Epithelial cell of proximal tubule (primary cell): ENCODE measurements at places on chromosomes 1 and 21.
A peak's percentile ranks its signal among the peaks of the same experiment; 100 is the strongest.

- no peak for DNase-seq
Observed at GRCh38 chr1:187809549-187809948, 980.8 kb downstream of the PLA2G4A start.

DNA sequence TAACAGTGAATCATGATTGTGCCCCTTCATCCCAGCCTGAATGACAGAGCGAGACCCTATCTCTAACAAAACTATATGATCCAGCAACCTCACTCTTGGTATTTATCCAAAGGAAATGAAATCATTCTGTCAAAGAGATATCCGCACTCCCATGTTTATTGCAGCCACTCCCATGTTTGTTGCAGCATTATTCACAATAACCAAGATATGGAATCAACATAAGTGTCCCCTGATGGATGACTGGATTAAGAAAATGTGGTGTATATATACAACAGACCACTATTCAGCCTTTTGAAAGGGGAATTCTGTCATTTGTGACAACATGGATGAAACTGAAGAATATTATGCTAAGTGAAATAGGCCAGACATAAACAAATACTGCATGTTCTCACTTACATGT is 44.4 kb downstream of the TRMT1L start:
- DNase-seq = no peak

GRCh38 chr1:119893827-119894700 is 2.3 kb downstream of the ADAM30 start:
- no peak for DNase-seq

GRCh38 chr1:84001501-84001900 is 2.6 kb upstream of the TTLL7 start:
- no peak for DNase-seq

DNA sequence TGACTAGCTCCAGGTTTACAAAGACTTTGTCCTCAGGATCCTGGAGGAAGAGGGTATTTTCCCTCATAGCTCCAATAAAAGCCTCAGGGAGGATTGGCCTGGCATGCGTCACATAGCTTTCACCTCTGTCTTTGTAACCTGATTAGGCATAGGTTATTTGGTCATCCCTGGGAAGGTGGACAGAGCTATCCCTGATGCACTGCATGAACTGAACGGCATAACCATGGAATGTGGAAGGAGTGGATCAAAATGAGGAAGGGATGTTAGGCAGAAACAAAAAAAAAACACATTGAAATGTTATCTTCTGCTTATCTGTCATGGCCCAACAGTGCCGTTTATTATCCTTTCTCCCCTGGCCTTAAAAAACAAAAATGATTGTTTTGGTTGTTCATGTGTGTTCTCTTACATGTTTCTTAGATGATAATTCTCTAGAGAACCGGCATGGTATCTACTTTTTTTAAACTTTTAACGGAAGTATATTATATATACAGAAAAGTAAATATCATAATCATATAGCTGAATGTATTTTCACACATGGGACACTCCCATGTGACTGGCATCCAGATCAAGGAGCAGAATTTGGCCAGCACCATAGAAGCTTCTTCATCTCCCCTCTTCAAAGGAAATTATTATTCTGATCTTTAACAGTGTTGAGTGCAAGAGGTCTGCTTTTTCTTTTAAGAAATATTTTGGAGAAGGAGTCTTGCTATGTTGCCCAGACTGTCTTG is 85.3 kb downstream of the RPS6KC1 start:
- DNase-seq = no peak

GRCh38 chr1:218030846-218031245 is 254.2 kb upstream of the RRP15 start:
- no peak for DNase-seq

DNA sequence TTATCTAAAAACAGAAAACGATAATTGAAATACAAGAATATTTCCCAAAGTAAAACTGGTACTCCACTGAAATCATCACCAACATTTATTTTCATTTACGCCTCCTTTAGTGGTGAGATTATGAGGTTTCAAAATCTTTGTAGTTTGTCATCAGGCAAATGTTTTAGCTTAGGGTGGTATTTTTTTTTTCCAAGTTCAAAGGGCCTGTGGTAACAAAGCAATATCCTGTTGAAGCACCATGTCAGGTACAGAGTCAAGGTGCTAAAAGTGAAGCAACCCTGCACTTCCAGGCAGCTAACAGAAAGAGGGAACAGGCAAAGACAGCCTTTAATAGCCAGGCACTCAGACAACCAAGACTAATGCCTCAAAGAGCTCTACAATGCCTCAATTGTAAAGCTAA is 89.2 kb downstream of the JAK1 start:
- DNase-seq = no peak

GRCh38 chr1:59765011-59765730 is 49.6 kb upstream of the HOOK1 start:
- DNase-seq = no peak

GRCh38 chr1:150557065-150557600 is 7.9 kb downstream of the ADAMTSL4 start:
- DNase-seq = no peak

GRCh38 chr1:62926681-62927252 is 142.8 kb downstream of the ATG4C start:
- no peak for DNase-seq

DNA sequence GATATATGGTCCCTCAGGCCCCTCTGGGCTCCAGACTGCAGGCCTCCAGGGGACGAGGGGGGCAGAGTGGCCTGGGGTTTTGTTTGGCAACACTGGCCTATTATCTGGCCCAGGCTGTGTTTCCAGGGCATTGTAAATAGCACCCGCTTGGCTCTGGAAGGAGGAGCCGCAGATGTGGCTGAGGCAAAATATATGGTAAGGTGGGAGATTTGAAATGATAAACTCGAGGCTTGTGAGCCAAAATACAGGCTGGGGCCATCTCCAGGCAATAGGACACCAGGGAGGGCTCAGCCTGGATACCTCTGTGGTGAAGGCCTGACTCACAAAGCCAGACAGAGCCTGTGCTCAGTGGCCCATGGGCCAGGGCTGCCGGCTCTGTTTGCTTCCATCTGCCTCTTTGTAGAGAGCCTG is 14.0 kb downstream of the NAV1 start:
- DNase-seq = no peak

DNA sequence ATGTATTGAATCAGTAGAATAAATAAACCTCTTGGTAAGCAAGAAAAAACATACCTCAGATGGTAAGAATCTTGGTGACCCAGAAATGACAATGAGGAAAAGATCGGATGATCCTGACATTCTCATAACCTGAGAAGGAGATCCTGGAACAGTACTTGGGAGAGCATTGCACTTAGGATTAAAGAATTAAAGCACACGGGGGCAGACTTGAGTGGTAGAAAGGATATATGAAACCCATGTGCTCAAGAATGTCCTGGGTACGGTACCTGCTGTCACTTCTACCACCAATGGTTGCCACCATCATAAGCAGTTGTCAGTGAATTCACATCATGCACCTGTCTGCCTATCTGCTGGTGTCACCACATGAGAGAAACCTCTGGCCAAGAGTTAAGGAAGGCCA is 108.9 kb upstream of the GJB5 start:
- no peak for DNase-seq

GRCh38 chr1:160519642-160520435 is 3.2 kb downstream of the SLAMF6 start:
- no peak for DNase-seq

DNA sequence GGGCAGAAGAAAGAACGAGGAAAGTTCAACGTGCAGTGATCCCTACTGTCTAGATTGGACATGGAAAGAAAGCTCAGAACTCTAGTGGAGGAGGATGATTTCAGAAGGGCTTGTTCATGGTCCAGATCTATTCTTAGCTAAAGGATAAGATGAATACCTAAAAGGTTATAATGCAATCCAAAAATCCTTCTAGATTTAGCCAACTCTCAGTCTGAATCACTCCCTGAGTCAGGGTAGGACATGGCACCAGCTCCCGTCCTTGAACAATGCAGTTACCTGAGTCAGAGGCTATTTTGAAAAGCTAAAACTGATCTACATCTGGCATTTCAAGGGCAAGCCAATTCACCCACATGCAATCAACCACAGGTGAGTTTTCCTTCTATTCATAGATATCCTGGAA is 38.8 kb upstream of the HIVEP3 start:
- peak; percentile 61 for DNase-seq

DNA sequence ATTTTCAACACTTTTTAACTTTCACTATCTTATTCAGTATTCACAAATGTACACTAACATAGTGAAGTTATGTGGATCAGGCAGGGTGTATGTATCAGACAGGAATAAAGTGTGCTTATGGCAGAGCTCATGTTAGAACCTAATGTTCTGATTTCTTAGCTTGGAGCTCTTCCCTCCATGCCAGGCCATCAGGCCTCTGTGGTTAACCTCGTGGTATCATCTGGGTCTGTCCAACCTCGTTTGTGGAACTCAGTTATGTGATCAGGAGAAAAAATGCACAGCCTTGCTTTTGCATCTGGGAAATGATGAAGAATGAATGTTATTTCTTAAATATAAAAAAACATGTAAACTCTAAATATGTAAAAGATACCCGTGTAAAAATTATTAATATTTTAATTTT is 86.9 kb downstream of the MPZL1 start:
- DNase-seq = no peak

GRCh38 chr1:234253732-234254131 is 119.5 kb upstream of the COA6 start:
- no peak for DNase-seq

- no peak for DNase-seq
Observed at GRCh38 chr1:186518822-186519381, 58.0 kb upstream of the PDC start.

- no peak for DNase-seq
Observed at GRCh38 chr1:82795508-82796149, 994.9 kb downstream of the ADGRL2 start.

- no peak for DNase-seq
Observed at GRCh38 chr21:18369115-18369514, 34.5 kb downstream of the TMPRSS15 start.

GRCh38 chr1:183884526-183884925 is 79.6 kb downstream of the RGL1 start:
- no peak for DNase-seq

- no peak for DNase-seq
Observed at GRCh38 chr1:67614511-67614934, 70.5 kb upstream of the GADD45A start.

- DNase-seq = no peak
Observed at GRCh38 chr1:180863158-180863775, 49.4 kb upstream of the KIAA1614 start.

- DNase-seq = no peak
Observed at GRCh38 chr1:101165954-101166353, 70.9 kb upstream of the S1PR1 start.

- DNase-seq = no peak
Observed at GRCh38 chr1:245786948-245787347, 632.2 kb downstream of the KIF26B start.

- no peak for DNase-seq
Observed at GRCh38 chr1:230867101-230867902, 1.0 kb downstream of the C1orf198 start.

- DNase-seq = no peak
Observed at GRCh38 chr1:103142461-103142860, 34.1 kb upstream of the COL11A1 start.

DNA sequence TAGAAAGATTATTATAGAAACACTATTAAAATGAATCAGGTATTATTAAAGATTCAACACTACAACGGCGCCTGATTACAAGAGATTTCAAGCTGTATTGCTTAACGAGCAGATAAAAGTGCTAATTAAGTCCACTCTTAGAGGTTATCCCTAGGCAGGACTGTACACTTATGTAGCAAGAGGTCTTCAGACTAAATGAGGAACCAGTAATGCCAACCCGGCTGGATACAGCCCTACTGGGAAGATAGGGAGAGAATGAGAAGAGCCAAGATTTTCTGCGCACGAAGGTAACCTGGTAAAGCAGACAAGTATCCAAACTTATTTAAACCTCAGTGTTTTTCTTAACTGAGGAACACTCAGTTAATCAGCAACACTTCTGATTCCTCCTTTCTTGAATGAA is 115.7 kb upstream of the HIVEP3 start:
- no peak for DNase-seq

DNA sequence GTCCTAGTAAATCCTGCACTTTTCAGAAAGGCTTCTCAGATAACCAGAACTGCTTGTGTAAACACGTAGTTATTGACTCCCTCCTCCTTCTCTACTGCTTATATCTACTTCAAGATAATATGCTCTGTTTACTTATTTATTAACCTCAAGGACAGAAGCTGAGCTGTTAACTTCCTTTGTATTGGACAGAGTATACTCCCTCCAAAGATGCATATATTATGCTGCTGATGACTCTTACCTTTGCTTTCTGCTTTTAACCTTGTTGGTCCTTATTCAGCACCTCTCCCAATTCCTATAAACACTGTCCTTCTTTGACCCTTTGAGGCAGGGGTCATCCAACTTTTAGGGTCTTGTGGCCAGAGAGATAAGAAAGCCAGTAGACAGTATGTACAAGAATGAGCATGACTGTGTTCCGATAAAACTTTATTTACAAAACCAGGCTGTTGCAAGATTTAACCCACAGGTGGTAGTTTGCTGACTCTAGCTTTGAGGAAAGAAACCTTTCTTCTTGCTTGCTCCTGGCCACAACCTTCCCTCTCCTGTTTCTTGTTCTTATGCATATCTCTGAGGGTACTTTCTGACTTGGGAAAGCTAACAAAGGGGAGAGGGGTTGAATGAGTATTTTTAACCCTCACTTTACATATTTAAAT is 4.9 kb downstream of the TPM3 start:
- no peak for DNase-seq

DNA sequence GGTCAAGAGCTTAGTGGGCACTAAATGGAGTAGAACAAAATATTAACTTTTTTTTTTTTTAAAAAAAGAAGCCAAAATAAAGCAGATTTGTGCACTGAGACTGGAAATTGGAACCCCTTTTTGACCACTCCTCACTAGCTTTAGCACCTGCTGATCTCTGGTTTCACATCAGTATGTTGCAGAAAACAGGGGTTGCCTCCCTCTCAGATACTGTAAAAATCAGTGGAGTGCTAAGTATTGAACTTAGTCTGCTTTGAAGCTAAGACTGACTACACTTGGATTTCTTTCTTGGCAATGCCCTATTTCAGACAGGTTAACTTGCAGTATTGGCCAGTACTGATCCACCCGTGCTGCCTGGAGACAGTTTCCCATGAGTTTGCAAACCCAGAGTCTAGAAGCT is 2.7 kb upstream of the KIAA0040 start:
- DNase-seq = no peak

DNA sequence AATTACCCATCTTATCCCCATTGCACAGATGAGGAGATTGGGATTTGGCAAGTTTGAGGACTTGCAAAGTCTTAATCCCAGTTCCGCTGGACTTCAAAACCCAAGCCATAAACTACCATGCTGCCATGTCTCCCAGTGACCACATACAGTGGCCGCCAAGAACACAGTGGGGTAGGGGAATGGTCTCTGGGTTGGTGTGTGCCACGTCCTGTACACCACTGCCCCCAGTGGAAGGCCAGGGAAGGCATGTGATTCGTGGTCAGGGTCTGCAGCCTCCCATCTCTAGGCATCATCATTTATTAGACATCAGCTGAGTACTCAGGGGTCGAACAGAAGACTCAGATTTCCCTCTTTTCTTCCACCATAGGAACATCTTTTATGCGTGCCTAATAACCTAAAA is 76.0 kb downstream of the MAN1C1 start:
- no peak for DNase-seq

- DNase-seq = no peak
Observed at GRCh38 chr1:37795340-37796125, 1.9 kb downstream of the MANEAL start.

GRCh38 chr1:98698625-98699024 is 37.1 kb downstream of the SNX7 start:
- no peak for DNase-seq

GRCh38 chr21:16912075-16912474 is 600.8 kb upstream of the CXADR start:
- DNase-seq = no peak

- DNase-seq = no peak
Observed at GRCh38 chr1:232462213-232462612, 167.7 kb downstream of the SIPA1L2 start.

- no peak for DNase-seq
Observed at GRCh38 chr1:228349701-228350171, 56.9 kb downstream of the TRIM11 start.
